ENCODE measurements at places on chromosomes 13 and 19. TPM values are rescaled to one million over a fixed set of nuclear protein-coding genes. Genes with fewer than 3 reads are reported as not detected.

Gene EFNB2
- 2.3 TPM for total RNA-seq

DNA sequence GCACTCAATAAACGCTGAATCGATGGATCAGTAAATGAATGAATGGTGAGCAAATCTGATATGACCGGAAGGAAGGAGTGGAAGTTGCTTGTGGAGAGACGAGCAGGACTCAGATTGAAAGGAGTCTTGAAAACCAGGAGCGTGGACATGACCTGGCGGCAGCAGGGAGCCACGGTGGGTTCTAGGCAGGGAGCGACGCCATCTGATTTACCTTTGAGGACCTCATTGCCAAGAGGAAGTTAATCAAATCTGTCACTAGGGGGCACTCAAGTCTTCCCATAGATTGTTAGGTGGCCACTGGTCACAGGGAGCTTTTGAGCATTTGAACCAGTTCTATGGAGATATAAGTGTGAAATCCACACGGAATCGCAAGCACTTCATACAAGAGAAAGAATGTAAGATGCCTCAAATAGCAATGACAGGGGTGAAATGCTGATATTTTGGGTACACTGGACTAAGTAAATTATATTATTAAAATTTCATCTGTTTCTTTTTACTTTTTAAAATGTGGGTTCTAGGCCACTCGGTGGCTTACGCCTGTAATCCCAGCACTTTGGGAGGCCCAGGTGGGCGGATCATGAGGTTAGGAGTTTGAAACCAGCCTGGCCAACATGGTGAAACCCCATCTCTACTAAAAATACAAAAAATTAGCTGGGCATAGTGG lies 9.2 kb upstream of the FBN3 start:
- peak; percentile 43 for DNase-seq

Gene CYP4F2
- not detected for total RNA-seq

- DNase-seq = no peak
Measured at GRCh38 chr13:73069206-73069805, 10.5 kb downstream of the KLF5 start.

Gene KASH5
- not detected for total RNA-seq

Gene ATP4B
- not detected for total RNA-seq

DNA sequence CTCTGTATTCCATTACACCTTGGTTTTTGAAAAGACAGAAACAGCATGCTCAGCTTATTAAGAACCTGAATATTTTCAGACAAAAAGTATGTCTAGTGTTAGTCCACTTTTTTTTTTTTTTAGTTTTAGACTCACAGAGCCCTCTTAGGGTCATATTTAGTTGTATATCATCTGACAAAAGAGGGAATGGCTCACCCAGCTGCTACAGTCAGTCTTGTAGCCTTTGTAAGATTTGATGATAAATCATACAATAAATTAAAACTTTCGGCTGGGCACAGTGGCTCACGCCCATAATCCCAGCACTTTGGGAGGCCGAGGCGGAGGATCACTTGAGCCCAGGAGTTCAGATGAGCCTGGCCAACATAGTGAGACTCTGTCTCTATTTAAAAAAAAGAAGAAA lies 43.7 kb upstream of the LDLR start:
- no peak for DNase-seq

GRCh38 chr13:45674908-45675307 lies 27.2 kb upstream of the CBY2 start:
- peak; percentile 77 for DNase-seq

Gene SIGLEC8
- total RNA-seq = not detected

DNA sequence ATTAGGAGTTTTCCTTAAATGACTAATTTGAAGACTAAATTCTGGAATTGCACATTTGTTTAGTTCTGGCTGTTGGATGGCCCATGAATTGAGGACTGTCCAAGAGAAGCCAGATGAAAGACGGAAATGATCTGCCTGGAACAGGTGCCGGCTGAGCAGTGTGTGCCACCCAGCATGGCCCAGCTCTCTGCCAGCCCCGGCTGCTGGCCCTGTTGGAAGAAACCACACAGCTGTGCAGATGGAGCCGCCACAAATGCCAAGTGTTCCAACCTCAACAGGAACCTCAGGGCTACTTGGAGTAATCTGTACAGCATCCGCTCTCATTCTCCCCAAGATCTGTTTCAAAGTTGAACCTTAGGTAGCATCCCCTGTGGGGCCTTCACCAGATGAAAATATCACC lies 67.0 kb upstream of the STARD13 start:
- no peak for DNase-seq

- no peak for DNase-seq
Measured at GRCh38 chr19:38979812-38980211, 4.3 kb upstream of the FBXO17 start.

GRCh38 chr13:72295153-72295552 lies 428.1 kb upstream of the DACH1 start:
- no peak for DNase-seq

- no peak for DNase-seq
Measured at GRCh38 chr13:33577007-33577406, 240.9 kb upstream of the RFC3 start.

- DNase-seq = no peak
Measured at GRCh38 chr13:111548301-111548700, 227.9 kb downstream of the TEX29 start.
